Activated CD8-positive, alpha-beta memory T cell treated with anti-CD3 and anti-CD28 coated beads for 4 hours (primary cell): ENCODE measurements at places on chromosomes 1 and 21.

GRCh38 chr1:29279406-29279805, 43.1 kb downstream of the PTPRU start:
- no peak for DNase-seq

- DNase-seq, result no peak
Measured at GRCh38 chr1:95017775-95018174, 55.0 kb downstream of the ALG14 start.

DNA sequence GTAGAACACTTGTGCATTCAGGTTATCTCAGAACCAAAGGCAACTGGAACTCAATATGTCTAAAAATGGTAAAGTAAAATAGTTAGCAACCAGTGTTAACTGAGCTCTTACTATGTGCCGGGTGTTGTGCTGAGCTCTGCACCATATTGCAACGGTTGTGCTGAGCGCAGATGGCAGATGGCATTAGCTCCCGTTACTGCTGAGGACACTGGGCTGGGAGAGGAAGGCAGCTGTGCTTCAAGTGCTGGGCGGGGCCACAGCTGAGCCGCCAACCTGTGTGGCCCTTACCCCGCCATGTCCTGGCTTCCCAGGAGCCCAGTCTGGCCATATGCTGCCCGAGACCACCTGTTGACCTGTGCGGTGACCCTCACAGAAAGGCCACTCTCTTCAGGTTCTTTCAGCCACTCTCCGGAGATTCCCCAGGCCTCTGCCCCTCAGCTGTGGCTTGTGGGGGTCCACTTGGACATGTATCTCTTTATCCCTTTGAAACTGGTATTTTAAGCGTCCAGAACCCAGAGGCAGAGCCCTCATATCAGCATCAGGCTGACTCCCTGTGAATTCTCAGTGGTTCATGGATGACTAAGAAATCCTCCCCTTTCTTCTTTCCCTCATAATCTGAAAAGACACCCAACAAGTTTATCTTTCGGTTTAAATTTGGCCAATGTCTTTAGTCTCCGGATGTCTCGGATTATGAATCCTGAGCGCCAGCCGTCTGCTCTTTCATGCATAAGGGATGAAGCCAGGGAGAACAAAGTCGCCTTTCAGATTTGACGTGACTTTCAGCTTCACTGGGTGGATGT, 26.4 kb downstream of the LDLRAP1 start:
- DNase-seq, result no peak

- DNase-seq, result no peak
Measured at GRCh38 chr1:198978523-198978922, 339.7 kb downstream of the PTPRC start.

DNA sequence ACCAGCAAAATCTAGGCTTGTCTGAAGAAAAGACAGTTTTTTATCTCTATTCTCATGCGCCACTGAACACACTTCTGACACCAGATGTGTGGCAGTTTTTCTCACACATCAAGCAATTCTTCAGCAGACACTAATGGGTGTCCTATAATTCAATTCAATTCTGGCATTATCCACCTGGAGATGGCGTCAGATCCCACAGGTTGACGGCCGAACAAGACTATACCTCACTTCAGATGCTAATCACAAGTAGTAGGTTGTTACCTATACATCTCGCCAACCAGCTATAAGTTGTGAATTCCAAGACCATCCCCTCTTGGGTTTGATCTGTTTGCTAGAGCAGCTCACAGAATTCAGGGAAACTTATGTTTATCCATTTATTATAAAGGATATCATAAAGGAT, 89.9 kb upstream of the ARTN start:
- no peak for DNase-seq

GRCh38 chr1:186849271-186849671, 20.5 kb downstream of the PLA2G4A start:
- no peak for DNase-seq

DNA sequence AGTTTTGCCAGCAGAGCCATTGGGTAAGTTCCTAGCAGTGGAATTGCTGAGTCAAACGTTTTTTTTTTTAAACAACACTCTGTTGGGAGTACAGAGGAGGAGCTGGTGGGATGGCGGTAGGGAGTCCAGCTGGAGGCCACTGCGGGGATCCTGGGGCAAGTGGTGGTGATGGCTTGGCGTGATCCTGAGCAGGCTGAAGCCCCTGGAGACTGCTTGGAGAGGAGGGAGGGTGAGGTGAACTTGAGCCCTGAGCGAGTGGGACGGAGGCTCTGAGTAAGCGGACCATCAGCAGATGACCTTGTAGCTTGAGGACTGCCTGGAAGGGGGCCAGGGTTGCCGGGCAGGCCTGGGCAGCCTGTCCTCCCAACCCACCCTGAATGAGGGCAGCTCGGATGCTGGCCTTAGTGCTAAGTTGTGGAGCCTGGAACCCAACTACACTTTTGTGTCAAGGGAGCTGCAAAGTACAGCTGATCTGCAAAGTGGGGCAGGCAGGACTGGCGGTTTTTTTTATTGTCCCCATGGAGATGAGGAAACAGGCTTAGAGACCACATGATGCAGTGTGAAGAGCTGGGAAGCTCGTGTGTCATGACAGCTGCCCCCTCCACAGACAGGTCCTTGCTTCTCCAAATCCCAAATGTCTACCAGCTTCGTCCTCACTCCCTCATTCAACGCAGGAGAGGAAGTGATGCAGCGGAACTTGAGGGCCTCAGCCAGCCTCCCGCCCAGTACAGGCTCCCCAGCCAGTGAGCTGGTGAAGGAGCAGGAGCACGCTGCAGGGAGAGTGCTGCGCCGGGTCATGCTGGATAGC, 20.2 kb downstream of the MRPL37 start:
- DNase-seq, result no peak

DNA sequence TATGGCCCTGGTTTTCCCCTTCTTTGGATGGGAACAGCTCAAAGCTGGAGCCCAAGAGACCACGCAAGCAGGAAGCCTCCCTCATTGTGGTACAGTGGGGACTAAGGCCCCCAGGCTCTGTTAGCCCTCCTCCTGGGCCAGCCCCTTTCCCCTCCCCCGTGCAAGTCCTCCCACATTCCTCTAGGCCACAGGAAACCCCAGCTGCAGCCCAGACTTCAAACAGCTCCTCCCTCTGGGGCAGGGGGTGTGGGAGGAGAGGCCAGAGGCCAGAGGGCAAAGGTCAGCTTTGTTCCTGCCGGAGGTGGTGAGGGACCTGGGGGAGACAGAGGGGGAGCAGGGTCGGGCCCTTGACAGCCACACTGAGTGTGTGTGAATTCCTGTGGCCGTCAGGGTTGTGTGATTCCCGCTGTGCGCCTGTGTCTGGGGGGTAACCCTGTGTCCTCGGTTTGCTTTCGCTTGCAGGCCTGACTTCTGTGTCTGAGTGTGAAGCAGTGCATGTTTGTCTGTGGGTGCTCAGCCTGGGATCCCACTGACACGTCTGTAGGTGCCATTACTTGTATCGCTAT, 3.4 kb upstream of the AHDC1 start:
- no peak for DNase-seq

GRCh38 chr1:154440036-154440804, 35.1 kb downstream of the IL6R start:
- no peak for DNase-seq

GRCh38 chr1:203373991-203374390, 23.1 kb upstream of the FMOD start:
- no peak for DNase-seq

- no peak for DNase-seq
Measured at GRCh38 chr1:145871994-145872924, 13.4 kb upstream of the PIAS3 start.

GRCh38 chr1:200427744-200428143, 17.9 kb upstream of the ZNF281 start:
- DNase-seq, result no peak

- no peak for DNase-seq
Measured at GRCh38 chr1:184199036-184199435, 147.5 kb downstream of the TSEN15 start.

DNA sequence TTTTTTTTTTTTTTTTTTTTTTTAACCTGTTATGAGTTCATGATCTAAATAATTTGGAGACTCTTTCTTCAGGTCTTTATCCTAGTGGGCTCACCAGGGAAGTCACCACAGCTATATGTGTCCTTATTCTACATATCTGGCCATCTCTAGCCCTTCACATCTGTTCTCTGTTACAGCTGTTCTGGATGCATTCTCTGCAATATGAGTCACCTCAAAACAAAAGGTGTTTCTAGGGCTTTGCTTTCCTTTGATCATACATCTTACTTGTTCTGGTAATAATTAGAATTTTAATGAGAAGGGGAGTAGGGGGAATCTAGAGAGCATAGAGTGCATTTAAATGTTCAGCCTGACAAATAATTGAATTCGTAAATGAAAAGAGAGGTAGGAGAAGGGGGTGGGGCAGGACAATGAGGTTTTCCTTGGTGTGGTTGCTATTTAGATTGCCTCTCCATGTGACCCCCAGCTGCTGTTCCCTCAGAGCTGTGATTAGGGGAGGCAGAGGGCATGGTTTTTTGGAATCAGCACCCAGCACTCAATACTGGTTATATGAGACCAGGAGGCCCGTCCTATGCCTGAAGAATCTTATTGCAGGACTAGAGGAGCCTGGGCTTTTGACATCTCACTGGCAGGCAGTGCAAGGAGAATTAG, 8.0 kb downstream of the SYT6 start:
- DNase-seq, result no peak

- no peak for DNase-seq
Measured at GRCh38 chr1:241532162-241532531, at the start of gene KMO. Gene KMO, plus strand, starts transcription at chr1:241532378. Its CDS starts 67 bp downstream, at chr1:241532445.

DNA sequence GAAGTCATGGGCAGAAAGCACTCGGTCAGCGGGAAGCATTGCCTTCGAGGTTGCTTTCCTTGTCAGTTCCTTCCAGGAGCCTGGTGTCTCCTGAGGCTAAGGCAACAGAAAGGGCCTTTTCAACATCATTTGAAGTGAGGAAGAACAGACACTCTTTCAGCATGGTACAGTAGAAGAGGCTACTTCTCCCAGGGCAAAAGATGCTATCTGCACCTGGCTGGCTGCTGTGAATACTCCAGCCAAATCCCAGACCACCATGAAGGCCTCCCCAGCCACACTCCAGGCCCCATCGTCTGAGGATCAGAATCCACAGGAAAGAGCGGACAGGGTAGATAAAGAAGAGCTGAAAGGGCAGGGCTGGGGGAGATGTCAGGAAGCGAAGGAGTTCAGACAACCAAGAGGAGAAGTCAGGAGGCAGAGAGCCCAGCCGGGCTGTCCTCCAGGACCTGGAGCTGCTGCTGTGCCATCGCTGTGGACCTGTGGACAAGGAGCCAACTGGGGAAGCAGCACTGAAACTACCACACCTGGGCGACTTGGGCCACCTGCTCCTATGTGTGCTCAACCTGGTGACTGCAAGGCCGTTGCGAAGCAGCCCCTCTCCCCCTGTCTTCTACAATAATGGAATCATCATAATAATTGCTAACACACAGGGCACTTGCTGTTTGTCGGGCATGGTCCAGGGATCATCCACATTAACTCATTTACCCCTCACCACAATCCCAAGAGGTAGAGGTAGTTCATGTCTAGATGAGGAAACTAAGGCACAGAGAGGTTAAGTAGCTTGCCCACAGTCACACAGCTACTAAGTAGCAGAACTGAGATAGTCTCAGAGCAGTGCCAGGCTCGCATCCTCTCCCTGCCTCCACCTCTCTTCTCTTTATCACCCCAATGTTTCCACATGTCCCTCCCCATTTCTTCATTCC, 88.0 kb upstream of the ZBTB40 start:
- no peak for DNase-seq

DNA sequence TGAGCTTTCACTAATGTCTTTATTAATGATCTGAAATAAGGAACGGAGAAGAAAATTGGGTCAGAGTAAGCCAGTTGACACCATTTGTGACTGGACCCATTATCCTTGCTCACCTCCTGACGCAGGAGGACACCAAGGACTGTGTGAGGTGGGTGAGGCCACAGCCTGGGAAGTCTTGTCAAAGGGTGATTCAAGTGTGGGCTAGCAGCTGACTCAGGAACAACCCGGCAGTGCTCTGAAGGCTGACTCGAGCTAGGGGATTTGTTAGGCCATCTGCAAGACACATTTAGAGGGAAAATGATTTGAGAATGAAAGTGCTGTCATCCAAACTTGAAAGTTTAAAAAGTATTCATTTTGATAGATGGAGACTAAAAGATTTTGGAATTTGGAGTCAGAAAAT, 21.2 kb downstream of the PRRX1 start:
- DNase-seq, result no peak

DNA sequence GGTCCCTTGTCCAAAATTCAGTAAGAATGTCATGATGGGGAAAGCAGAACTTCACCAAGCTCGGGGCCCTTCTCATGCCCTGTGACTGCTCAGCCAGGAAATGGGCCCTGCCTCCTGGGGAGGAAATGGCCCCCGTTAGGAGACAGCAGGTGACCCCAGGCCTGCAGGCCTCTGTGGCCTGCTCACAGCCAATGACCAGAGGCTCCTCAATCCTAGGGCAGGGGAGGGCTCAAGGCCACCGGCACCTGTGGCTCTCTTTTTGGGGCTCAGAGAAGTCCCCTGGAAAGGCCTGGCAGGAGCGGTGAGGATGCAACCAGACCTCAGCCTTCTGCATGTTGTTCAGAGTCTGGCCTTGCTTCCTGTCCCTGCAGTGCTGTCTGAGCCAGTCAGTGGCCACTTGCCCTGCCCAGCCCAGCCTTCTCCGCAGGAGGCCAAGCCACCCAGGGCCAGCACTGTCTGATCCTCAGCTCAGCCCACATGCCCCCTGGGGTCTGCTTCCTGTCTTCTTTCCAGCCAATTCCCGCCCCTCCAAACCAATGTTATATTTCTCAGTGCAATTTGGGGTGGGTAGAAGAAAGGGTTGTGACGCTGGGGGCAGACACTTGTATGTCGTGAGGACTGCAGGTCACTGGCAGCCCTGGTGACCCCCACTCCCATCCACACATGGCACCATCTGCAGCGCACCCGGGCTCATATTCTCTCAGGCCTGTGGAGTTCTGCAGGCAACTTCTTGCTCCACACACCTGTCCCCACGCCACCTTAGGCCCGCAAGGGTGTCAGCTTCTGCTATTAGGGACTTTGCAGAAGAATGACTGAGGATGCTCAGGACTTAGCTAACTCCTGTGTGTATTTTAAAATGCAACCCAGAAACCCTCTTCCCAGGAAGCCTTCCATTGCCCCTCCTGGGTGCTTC, 83.6 kb downstream of the ITPKB start:
- DNase-seq, result no peak

DNA sequence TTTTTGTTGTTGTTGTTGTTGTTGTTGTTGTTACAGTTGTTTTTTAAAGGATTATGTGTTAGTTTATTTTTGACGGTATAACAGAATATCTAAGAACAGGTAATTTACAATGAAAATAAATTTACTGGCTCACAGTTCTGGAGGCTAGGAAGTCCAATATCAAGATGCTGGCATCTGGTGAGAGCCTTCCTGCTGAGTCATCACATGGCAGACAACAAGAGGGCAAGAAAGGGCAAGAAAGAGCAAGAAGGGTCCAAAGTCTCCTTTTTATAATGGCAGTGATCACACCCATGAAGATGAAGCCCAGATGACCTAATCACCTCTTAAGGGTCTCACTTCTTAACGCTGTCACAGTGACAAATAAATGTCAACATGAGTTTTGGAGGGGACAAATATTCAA, 142.1 kb downstream of the NEGR1 start:
- no peak for DNase-seq

DNA sequence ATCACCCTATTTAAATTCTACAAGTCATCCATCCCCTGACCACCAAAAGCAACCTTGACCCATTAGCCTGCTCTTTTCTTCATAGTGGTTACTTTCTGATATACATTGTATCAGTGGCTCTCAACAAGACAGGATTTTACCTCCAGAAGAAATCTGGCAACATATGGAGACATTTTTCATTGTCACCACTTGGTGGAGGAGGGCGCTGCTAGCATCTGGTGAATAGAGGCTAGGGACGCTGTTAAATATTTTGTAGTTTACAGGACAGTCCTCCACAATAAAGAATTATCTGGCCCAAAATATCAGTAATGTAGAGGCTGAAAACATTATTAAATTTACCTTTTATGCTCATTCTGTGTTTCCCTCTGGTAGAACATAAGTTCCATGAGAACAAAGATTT, 6.1 kb downstream of the HSPA13 start:
- no peak for DNase-seq
